Right lung (tissue), 10 donors: ENCODE measurements at places on chromosomes 6 and 20. TPM values are rescaled to one million over a fixed set of nuclear protein-coding genes. Genes with fewer than 3 reads are reported as not detected.

- no peak for DNase-seq
These were observed 132.5 kb downstream of the UTRN start for GRCh38 chr6:144417681-144418080.

The CAGE1 gene
- polyA plus RNA-seq = 0.11 TPM

- DNase-seq = no peak
These were observed 193.0 kb upstream of the SGK1 start for GRCh38 chr6:134510920-134511319.

The SYCP2 gene
- 13.0 TPM for polyA plus RNA-seq

- no peak for DNase-seq
These were observed 15.6 kb upstream of the JAG1 start for GRCh38 chr20:10689385-10689784.

GRCh38 chr20:20573797-20574196 is 138.6 kb downstream of the RALGAPA2 start:
- DNase-seq = no peak

- DNase-seq = no peak
These were observed 8.1 kb upstream of the METTL24 start for GRCh38 chr6:110366256-110366655.

The NKX2-4 gene
- polyA plus RNA-seq = not detected
